ENCODE measurements at places on chromosomes 3 and 15.

DNA sequence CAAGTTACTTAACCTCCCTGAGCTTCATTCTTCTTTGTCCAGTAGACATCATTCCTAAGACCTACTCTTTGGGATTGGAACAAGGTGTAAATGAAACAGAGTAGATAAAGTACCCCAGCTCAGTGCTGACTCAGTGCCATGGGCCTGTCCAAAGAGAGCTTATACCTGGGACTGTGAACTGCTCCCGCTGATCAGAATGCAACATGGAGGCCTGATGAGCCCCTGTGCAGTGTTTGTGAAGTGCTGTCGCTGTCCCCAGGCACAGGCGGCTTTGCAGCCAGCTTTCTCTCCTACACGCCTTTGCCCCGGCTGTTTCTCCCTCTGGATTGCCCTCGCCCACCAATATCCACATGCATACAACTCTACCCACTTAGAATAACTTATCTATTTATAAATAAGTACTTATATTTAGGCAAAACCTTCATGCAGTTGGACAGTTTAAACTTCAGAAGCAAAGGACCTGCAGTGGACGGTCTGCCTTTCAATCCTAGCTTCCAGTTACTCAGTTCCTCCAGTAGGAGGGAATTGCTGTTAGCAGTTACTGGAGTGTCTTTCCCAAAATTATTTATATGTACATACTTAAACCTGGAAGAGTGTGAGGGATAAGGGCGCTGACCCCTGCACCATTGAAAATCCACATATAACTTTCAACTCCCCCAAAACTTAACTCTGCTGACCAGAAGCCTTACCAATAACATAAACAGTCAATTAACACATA is 80.0 kb downstream of the CORO2B start:
- DNase-seq: no peak

DNA sequence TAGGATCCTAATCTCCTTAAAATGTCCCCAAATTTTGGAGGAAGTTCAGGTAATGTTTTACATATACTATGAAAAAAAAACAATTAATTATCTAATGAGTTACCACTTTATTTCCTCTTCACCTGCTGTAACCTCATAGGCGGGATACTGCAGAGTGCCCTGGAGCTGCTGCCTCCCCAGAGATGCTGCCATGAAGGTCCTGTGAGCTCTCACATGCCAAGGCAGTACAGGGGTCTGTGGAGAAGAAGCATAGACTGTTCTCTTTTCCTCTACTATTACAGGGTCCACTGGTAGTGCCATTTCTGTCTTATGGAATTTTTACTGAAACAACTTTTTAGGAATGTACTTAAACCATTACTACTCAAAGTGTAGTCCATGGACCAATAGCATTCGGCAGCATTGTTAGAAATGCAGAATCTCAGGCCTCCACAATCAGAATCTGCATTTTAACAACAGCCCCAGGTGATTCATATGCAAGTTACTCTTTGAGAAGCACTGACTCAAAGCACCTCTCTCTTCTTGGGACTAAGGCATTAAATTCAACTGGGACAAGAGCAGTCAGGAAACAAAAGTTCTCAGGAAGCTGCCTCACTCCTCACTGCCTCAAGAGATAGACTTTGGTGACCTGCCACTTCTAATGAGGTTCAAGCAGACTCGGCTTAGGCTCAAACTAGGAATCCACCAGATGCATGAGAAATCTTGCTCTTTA is 30.3 kb upstream of the CPOX start:
- no peak for DNase-seq

DNA sequence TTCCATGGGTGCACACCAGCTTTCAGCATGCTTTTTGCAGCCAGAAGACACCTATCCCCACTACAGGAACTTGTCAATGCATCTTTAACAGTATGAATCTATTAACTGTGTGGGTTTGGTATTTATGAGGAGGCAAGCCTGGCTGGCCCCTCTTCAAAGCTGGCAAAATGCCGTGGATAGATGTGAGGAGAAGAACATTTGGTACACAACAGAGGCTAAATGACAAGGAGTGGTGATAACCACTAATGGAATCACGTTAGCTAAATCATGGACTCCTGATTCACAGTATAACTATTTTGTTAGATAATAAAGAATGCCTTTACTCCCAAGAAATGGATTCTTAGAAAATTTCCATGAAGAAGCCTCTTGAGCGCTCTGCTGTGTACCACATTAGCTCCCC is 187.2 kb downstream of the CLSTN2 start:
- DNase-seq: no peak

DNA sequence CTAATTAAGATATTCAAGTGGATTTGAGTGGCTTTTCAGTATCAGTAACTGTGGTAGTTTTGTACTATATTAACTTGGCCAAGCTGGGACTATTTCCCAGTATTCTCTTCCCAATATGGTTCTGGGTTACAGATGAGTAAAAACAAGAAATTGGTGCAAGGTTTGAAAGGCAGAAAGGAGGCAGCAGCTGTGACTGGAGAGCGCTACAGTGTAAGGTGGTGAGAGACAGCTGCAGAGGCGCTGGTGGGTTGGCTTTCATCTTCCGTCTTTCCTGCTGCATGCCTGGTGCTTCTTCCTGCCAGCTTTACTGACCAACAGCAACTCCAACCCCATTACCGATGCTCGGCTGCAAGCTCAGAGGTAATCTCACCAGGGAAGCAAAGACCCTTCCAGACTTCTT is 9.8 kb downstream of the DPH3 start:
- no peak for DNase-seq

- peak; percentile 85 for DNase-seq
These were observed 183.8 kb upstream of the THRB start for GRCh38 chr3:24678421-24678865.

DNA sequence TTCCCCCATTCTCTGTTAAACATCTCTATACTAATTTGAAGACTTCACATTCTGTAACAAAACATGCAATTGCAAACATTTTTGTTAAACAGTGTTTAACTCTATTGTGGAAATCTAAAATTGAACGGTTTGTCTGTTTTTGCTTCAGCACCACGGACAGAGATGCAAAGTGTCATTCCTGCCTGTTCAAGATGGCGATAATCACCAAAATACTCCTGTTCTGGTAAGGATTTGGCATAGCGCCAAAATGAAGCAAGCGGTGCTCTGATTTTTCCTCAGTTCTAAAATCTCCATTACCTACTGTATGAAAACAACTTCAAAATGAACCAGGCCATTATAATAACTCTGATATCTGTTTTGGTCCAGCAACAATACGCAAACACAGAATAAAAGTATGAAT is 129.7 kb upstream of the TUSC7 start:
- no peak for DNase-seq

GRCh38 chr15:56815247-56815646 is 81.9 kb upstream of the ZNF280D start:
- DNase-seq: no peak

GRCh38 chr3:52530918-52531826 is 2.5 kb downstream of the NT5DC2 start:
- DNase-seq: no peak

- no peak for DNase-seq
These were observed 15.6 kb downstream of the ZNF710 start for GRCh38 chr15:90016721-90017120.

GRCh38 chr3:156037356-156037755 is 83.0 kb upstream of the KCNAB1 start:
- DNase-seq: no peak

GRCh38 chr3:112770032-112770626 is 76.5 kb downstream of the CD200R1L start:
- no peak for DNase-seq

DNA sequence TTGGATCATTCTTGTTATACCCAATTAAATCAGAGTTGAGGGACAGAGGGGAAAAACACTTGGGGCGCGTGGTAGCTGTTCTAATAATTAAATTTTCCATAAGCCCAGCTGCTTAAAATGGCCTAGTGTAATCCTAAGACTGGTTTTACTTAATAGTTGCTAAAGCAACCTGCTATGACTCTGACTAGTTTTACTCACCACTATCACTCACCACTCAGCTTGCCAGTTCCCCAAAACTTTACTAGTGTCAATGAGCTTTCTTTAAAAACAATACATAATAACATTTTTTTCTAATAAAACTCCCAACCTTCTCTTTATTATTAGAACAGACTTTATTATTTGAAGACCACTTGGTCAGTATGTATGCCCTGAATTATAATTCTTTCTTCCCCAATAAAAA is 49.6 kb downstream of the ECT2 start:
- DNase-seq: no peak

Measured in AG09309 (cell line).